ENCODE measurements at places on chromosomes 4 and X. TPM values are rescaled to one million over a fixed set of nuclear protein-coding genes. Genes with fewer than 3 reads are reported as not detected.

The MYOZ2 gene
- not detected for total RNA-seq

The CDKL2 gene
- 20.9 TPM for total RNA-seq

The ASB12 gene
- total RNA-seq: not detected

The SPINK2 gene
- not detected for total RNA-seq

The ADGRG2 gene
- total RNA-seq: 1.1 TPM

The PITX2 gene
- not detected for total RNA-seq

The TMSB4X gene
- total RNA-seq: 4,922 TPM

The AMBN gene
- not detected for total RNA-seq

The MAGEA12 gene
- total RNA-seq: not detected

The HAUS7 gene
- 22.7 TPM for total RNA-seq

The GRIA3 gene
- 0.47 TPM for total RNA-seq

The CHST7 gene
- 7.4 TPM for total RNA-seq

The MAGEA1 gene
- not detected for total RNA-seq

The CXCL10 gene
- 3.3 TPM for total RNA-seq

The ADRA2C gene
- 2.5 TPM for total RNA-seq

The PCSK1N gene
- total RNA-seq: 3.0 TPM

The BGN gene
- 157 TPM for total RNA-seq

The TIGD4 gene
- 1.0 TPM for total RNA-seq

The DAPP1 gene
- total RNA-seq: 15.1 TPM

The ZFP92 gene
- total RNA-seq: 4.5 TPM

The CXCL11 gene
- total RNA-seq: 0.62 TPM

The MAGED4B gene
- total RNA-seq: 6.4 TPM

The MBTPS2 gene
- 11.2 TPM for total RNA-seq

The TMPRSS11F gene
- not detected for total RNA-seq

The HSPA4L gene
- 3.0 TPM for total RNA-seq

The GPC4 gene
- 41.9 TPM for total RNA-seq

The SATL1 gene
- not detected for total RNA-seq

The GAGE1 gene
- not detected for total RNA-seq

The RAB40A gene
- 0.53 TPM for total RNA-seq

The FAM184B gene
- total RNA-seq: 0.24 TPM

The USP26 gene
- not detected for total RNA-seq

The UNC5C gene
- 5.1 TPM for total RNA-seq

The RXFP1 gene
- 6.9 TPM for total RNA-seq

The VEGFC gene
- total RNA-seq: 16.1 TPM

The GPM6B gene
- total RNA-seq: 21.6 TPM

The ZNF711 gene
- total RNA-seq: 1.2 TPM

The TRIM60 gene
- not detected for total RNA-seq

The FBXL5 gene
- total RNA-seq: 113 TPM

The SLC2A9 gene
- 25.2 TPM for total RNA-seq

All from lower lobe of right lung (tissue), 2 donors.